NCI-H187 treated with DMSO at 0.1 percent for 48 hours (cell line): ENCODE measurements at places on chromosomes 1 and 21.

DNA sequence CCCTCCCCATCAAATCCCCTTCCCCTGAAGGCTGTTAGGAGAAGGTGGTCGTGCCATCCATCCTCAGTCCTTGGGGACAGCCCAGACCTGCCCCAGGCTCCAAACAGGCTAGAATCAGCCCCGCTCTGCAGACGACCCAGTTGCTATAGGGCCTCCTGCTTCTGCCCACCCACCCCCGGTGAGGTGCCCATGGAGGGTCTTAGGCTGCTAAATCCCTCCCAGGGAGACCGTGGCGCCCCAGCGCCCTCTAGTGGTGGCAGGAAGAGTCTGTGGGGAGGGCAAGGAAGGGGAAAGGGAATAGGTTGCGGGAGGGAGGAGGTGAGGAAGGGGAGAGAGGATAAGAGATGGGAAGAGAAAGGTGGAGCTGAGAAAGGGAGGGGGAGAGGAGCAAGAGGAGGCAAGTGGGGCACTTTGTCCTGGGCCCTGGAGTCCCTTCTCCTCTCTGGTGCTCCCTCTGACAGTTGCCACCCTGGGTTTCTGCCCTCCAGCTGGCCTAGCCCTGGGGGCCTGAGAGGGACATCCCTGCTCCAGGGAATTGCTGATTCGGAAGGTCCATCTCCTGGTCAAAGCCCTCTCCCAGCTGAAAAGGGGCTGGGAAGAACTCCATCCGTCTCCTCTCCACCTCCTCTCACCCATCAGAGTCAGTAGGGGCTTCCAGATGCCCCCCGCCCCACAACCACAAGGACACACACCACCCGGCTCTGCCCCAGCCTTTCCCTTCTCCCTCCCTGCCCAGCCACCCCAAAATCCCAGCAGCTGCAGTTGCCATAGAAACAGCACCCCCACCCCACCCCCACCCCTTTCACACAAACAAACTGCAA lies 55.4 kb downstream of the CAMK2N1 start:
- no peak for DNase-seq

- no peak for DNase-seq
Measured at GRCh38 chr1:184555665-184556641, 169.1 kb downstream of the C1orf21 start.

DNA sequence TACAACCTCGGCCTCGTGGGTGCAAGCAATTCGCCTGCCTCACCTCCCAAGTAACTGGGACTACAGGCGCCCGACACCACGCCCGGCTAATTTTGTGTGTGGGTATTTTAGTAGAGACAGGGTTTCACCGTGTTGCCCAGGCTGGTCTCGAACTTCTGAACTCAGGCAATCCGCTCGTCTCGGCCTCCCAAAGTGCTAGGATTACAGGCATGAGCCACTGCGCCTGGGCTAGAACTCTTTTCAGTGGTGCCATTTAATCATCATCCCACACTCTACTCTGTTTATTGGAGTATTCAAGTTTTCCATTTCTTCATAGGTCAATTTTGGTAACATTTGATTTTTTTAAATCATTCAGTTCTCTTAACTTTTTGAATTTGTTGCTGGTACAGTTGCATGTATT lies 101.3 kb downstream of the DHRS3 start:
- DNase-seq, result no peak

DNA sequence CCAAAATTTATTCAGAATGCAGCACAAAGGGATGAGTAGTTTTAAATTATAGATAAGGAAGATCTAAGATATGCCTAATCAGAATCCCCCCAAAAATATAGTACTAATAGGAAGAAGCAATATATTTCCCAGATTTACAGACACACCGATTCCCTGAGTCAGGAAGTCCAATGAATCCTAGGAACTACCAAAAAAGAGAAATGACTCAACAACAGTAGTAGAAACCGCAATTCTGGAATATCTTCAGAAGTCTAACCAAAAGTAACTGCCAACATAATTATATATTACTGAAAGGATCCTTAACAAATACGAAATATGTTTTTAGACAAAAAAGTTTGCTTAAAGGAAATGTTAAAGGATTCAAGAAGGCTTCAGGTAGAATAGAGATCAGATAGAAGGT lies 10.3 kb downstream of the AHCTF1 start:
- no peak for DNase-seq

DNA sequence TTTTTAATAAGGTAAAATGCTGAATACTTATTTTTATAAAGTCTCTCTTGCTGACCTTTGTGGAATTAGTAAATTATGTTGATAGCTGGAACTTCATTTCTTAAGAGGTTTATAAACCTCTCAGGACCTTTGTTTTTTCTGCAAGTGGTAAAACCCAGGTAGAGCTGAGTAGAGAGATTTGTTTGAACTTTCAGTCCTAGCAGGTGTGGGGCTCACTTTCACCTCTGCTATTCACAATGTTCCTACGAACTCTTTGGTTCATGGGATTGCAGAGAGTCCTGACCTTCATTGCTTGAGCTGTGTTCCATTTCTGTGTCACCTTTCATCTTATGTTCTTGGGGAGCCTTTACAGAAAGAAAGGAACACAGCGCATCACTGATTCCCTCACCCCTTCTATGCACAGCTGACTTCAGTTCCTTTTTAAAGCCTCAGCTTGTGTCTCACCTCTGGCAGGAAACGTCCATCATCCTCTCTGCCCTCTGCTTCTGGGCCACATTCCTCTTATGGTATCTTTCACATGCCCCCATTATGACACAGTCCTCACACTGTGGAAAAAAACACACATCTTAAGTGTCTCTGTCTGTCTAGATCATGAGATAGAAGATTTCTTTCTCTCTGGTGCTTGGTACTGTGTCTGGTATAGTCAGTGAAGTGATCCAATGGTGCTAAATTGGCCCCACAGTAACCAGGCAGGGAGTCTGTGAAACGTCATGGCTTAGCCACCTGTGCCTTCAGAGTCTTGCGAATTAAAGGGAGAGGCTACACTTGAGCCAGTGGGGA lies 262.5 kb upstream of the B3GALT2 start:
- no peak for DNase-seq
